ENCODE measurements at places on chromosomes 2 and 18.

DNA sequence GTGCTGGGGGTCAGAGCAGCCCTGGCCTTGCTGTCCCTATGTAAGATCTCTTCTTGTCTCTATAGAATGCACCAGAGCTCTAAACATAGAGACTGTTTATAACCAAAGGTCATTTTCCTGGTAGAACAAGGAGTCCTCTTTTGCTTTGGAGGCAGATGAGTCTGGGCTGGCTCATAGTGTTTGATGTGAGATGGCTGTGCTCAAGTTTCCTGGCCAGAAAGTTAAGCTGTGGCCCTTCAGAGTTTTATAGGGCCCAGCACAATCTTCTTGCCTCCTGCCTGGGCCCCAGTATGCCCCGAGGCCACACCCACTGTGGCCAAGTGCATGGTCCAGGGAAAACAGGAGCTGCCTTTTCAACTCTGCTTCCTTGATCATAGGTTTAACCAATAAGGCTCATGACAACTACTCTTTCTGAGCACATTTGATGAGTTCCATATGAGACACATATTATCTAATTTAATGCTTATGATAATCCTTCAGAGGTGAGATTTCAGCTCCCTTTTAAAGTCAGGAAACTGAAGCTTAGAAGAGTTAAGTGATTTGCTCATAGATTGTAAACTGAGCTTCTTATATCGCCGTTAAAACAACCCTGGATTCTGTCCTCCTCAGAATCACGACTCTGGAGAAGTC is 66.3 kb downstream of the MYCN start:
- DNase-seq, result no peak

- no peak for DNase-seq
Observed at GRCh38 chr18:76506974-76507764, 12.1 kb upstream of the ZNF516 start.

- no peak for DNase-seq
Observed at GRCh38 chr18:54327818-54328217, 29.8 kb downstream of the STARD6 start.

GRCh38 chr2:238433300-238433915 is 6.7 kb downstream of the ASB1 start:
- DNase-seq, result no peak

GRCh38 chr2:37881397-37881796 is 43.7 kb upstream of the RMDN2 start:
- DNase-seq, result no peak

GRCh38 chr2:238449909-238450417 is 23.2 kb downstream of the ASB1 start:
- no peak for DNase-seq

GRCh38 chr18:39724652-39725051 is 2159.1 kb upstream of the CELF4 start:
- DNase-seq, result no peak
